Cardiac muscle cell (in vitro differentiated cells and primary cell): ENCODE measurements at places on chromosomes 3 and 15. TPM values are rescaled to one million over a fixed set of nuclear protein-coding genes. Genes with fewer than 3 reads are reported as not detected.

Gene CCDC13
- 1.5 and 3.3 TPM in 2 replicates for total RNA-seq

Gene C3orf80
- total RNA-seq: 3.6 and 4.1 TPM in 2 replicates

Gene NXPE3
- 4.9 and 7.7 TPM in 2 replicates for total RNA-seq

DNA sequence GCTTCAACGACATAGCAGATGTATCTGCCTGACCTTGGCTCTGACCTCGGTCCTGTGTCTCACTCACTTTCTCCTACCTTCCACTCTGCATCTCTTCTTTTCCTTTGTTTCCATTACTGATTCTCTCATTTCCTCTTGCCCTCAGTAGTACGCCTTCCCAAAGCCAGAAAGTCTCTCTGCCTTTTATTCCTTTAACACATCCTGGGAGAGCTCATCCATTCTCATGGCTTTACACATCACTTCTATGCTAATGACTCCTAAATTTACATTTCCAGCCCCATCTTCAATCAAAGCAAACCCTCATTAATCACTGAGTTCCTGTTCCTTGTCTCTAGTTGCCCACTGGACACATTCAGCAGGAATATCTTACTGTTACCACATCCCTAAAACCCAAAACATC is 938.6 kb downstream of the NTRK3 start:
- no peak for DNase-seq

- DNase-seq: peak; percentile 61
These were observed 33.0 kb downstream of the CCDC12 start for GRCh38 chr3:46943237-46944187.

GRCh38 chr15:55799291-55800212 is 56.6 kb upstream of the PRTG start:
- peak; percentile 86 for DNase-seq
